Left lung (tissue), 14 donors: ENCODE measurements at places on chromosomes 7 and 10. TPM values are rescaled to one million over a fixed set of nuclear protein-coding genes. Genes with fewer than 3 reads are reported as not detected.
A peak's percentile ranks its signal among the peaks of the same experiment; 100 is the strongest.

- DNase-seq = no peak
- no peaks in the 10 kb centered on the region for H3K36me3 ChIP-seq
- peak overlapping the region; percentile 66 for H3K27ac ChIP-seq
- H3K4me1 ChIP-seq = no peaks in the 10 kb centered on the region
Observed at GRCh38 chr7:64686493-64687184, 20.7 kb downstream of the ZNF107 start.

- H3K4me3 ChIP-seq = peak overlapping the region; percentile 24
- no peaks in the 10 kb centered on the region for H3K27me3 ChIP-seq
- H3K36me3 ChIP-seq = no peaks in the 10 kb centered on the region
- peaks cover 53% of the 10 kb centered on the region for H3K4me1 ChIP-seq
- DNase-seq = peak; percentile 32
Observed at GRCh38 chr7:38311329-38311937, 38.0 kb upstream of the TARP start.

- H3K4me3 ChIP-seq = no peak overlapping the region
- H3K36me3 ChIP-seq = no peaks in the 10 kb centered on the region
Observed at GRCh38 chr10:121351540-121351939, 246.7 kb downstream of the FGFR2 start.

GRCh38 chr10:133356549-133357284, 1.1 kb downstream of the FUOM start:
- H3K27ac ChIP-seq = no peak overlapping the region
- peak overlapping the region; percentile 55 for H3K4me3 ChIP-seq
- peaks cover 11% of the 10 kb centered on the region for H3K36me3 ChIP-seq
- peaks cover 15% of the 10 kb centered on the region for H3K4me1 ChIP-seq
- DNase-seq = no peak

- no peaks in the 10 kb centered on the region for H3K4me1 ChIP-seq
- no peak overlapping the region for H3K27ac ChIP-seq
- peaks cover 99% of the 10 kb centered on the region for H3K36me3 ChIP-seq
- no peaks in the 10 kb centered on the region for H3K27me3 ChIP-seq
- DNase-seq = no peak
- no peak overlapping the region for H3K4me3 ChIP-seq
Observed at GRCh38 chr7:107186240-107186639, 17.4 kb downstream of the HBP1 start.

DNA sequence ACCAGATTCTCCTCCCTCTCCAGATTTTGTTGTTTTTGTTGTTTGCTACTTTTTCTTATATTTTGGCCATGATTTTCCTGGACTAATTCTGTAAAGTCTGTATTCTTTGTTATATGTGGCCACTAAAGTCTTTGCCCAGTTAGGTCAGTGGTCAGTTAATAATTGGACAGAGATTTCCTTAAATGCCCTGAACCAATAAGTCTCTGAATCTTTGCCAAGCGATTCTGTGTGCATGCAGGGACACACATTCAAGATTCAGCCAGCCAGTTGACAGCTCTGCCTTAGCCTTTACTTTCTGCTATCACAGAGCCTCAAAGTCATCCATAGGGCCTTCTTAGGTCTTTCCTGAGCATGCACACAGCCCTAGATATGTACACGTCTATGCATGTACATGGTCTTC, 11.0 kb upstream of the COL17A1 start:
- H3K4me3 ChIP-seq = no peak overlapping the region
- H3K27ac ChIP-seq = no peak overlapping the region
- H3K27me3 ChIP-seq = no peaks in the 10 kb centered on the region
- H3K36me3 ChIP-seq = no peaks in the 10 kb centered on the region

- H3K27ac ChIP-seq = no peak overlapping the region
- no peak for DNase-seq
- no peaks in the 10 kb centered on the region for H3K27me3 ChIP-seq
- no peak overlapping the region for H3K4me3 ChIP-seq
Observed at GRCh38 chr10:53534428-53534827, 761.8 kb upstream of the MBL2 start.

DNA sequence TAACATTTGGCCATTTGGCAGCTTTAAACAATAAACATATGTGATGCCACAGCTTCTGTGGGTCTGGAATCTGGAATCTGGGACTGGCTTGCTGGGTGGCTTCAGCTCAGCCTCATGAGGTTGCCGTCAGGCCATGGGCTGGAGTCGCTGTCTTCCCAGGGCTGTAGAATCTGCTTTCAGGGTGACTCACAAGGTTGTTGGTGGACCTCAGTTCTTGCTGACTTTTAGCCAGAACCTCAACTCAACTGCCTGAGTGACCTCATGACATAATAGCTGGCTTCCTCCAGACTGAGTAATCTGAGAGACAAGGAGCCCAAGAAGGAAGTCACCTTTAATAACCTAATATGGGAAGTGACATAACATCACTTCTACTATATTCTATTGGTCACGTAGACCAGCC, 44.6 kb upstream of the TSPAN13 start:
- H3K27ac ChIP-seq = no peak overlapping the region
- H3K36me3 ChIP-seq = peaks cover 24% of the 10 kb centered on the region
- H3K4me1 ChIP-seq = no peaks in the 10 kb centered on the region
- no peak for DNase-seq
- no peaks in the 10 kb centered on the region for H3K27me3 ChIP-seq

- H3K36me3 ChIP-seq = no peaks in the 10 kb centered on the region
- H3K27me3 ChIP-seq = no peaks in the 10 kb centered on the region
- DNase-seq = peak; percentile 90
- H3K27ac ChIP-seq = peak overlapping the region; percentile 83
Observed at GRCh38 chr7:105678811-105679495, 97.7 kb upstream of the EFCAB10 start.

DNA sequence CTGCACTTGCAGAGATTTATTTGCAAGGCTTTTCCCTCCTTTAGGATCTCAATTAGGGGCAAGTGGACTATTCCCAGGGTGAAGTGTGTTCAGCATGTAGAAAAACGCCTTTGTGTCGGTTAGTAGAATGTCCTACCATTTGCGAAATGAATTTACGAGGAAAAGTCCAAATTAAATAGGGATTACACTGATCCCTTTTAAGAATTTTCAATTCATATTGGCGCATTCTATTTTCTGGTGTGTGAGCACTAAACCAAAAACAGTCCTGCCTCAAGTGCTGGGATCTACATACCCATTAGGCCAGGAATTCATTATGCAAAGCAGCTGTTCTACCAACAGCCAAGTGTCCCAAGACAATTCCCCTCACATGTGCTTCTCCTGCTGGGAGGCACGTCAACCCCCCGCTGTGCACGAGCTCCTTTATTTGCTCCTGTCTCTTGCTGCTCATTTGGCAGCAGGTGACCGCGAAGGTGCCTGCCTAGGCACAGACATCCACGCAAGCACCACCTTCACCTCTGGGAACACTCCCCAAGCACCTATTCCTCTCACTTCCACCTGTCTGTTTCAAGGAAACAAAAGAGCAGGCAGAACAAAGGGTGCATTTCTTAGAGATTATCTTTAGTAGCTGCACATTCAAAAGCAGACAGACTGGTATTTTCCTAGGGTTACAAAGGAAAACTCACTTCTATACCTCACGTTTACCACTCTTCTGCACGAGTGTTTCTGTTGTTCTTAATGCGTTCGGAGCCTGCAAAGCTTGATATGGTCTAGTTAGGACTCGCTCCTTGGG, 134.6 kb upstream of the FGFR2 start:
- no peak overlapping the region for H3K27ac ChIP-seq
- H3K4me3 ChIP-seq = no peak overlapping the region
- DNase-seq = no peak
- peaks cover 3% of the 10 kb centered on the region for H3K4me1 ChIP-seq
- no peaks in the 10 kb centered on the region for H3K36me3 ChIP-seq
- peaks cover 4% of the 10 kb centered on the region for H3K27me3 ChIP-seq

- no peaks in the 10 kb centered on the region for H3K27me3 ChIP-seq
- DNase-seq = no peak
- H3K4me1 ChIP-seq = no peaks in the 10 kb centered on the region
Observed at GRCh38 chr7:31419505-31420055, 79.1 kb upstream of the NEUROD6 start.

- H3K4me1 ChIP-seq = no peaks in the 10 kb centered on the region
- DNase-seq = no peak
- H3K27me3 ChIP-seq = no peaks in the 10 kb centered on the region
- H3K4me3 ChIP-seq = no peak overlapping the region
- H3K27ac ChIP-seq = no peak overlapping the region
- H3K36me3 ChIP-seq = no peaks in the 10 kb centered on the region
Observed at GRCh38 chr7:125184801-125185200, 255.2 kb upstream of the POT1 start.

GRCh38 chr7:44305564-44306507, 19.6 kb downstream of the CAMK2B start:
- no peak overlapping the region for H3K27ac ChIP-seq
- DNase-seq = no peak
- no peak overlapping the region for H3K4me3 ChIP-seq
- H3K36me3 ChIP-seq = no peaks in the 10 kb centered on the region
- H3K27me3 ChIP-seq = peaks cover 30% of the 10 kb centered on the region

DNA sequence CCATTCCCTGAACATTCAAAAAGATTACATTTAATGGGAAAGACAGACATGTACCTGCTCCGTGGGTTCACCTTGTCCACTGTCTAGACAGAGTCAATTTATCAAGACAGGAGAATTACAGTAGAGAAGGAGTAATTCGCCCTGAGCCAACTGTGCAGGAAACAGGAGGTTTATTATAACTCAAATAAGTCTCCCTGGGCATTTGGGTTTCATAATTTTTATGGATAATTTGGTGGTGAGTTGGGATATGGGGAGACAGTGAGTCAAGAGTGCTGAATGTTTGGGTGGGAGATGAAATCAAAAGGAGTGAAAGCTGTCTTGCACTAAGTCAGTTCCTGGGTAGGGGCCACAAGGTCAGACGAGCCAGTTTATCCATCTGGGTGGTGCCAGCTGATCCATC, 165.9 kb upstream of the NAMPT start:
- H3K4me3 ChIP-seq = no peak overlapping the region
- no peaks in the 10 kb centered on the region for H3K36me3 ChIP-seq
- H3K27ac ChIP-seq = no peak overlapping the region
- H3K4me1 ChIP-seq = peaks cover 5% of the 10 kb centered on the region
- no peak for DNase-seq

DNA sequence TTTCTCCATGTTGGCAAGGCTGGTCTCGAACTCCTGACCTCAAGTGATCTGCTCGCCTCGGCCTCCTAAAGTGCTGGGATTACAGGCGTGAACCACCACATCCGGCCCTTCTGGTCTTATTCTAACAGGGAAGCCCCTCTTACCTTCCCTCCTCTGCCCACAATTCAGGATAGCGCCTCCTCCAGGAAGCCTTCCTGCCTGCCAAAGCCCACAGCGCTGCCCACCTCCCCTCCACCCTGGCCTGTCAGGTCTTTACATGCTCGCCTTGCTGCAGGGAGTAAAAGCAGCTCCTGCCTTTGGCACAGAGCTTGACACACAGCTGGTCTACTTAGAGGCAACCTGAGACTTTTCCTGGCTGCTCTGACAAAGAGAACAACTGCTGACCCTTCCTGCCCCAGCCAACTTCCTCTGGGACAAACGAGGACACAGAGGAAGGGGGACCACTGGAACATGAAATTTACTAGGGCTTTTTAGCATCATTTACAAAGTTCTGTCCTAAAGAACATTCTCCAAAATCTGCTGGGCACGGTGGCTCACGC, 13.2 kb downstream of the MLXIPL start:
- H3K27ac ChIP-seq = no peak overlapping the region
- no peak for DNase-seq
- no peaks in the 10 kb centered on the region for H3K27me3 ChIP-seq
- H3K4me1 ChIP-seq = peaks cover 8% of the 10 kb centered on the region

DNA sequence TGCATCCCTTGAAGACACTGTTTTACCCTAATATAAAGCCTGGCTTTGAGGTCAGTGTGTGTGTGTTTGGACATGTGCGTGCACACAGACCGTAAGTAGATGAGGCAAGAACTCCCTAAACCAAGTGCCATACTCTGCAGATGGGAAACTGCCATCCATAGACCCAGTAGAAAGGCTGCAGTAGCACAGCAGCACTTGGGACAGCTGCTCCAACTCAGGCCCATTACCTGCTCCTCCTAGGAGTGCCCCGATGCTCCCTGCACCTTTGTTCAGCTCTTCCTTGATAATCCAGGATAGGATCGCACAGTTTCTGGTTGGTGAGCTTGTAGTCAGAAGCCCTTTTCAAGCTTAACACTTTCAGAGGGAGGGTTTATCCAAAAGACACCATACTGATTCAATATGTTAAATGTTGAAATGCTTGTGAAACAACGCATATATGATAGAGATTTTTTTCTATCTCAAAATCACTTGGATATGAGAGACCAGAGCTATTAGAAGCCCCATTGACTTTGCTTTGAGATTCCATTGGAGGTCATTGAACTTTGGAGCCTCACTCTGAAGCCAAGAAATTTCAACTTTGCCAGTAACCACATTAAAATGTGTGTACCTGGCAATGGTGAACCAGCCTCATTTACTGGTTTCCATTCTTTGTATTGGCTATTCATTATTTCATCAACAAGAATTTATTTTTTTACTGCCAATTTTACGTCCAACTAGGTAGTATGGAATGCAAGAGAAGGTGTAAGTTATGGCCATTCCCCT, 757.0 kb upstream of the GALNT17 start:
- no peak overlapping the region for H3K4me3 ChIP-seq
- no peak overlapping the region for H3K27ac ChIP-seq
- H3K4me1 ChIP-seq = no peaks in the 10 kb centered on the region

GRCh38 chr7:66859794-66860645, 61.0 kb upstream of the TMEM248 start:
- DNase-seq = no peak
- H3K4me1 ChIP-seq = no peaks in the 10 kb centered on the region
- H3K36me3 ChIP-seq = peaks cover 32% of the 10 kb centered on the region

- peaks cover 7% of the 10 kb centered on the region for H3K4me1 ChIP-seq
- H3K36me3 ChIP-seq = no peaks in the 10 kb centered on the region
- no peak overlapping the region for H3K4me3 ChIP-seq
- H3K27ac ChIP-seq = peak overlapping the region; percentile 69
Observed at GRCh38 chr10:21363731-21364104, 161.8 kb downstream of the SKIDA1 start.

- no peak for DNase-seq
- no peaks in the 10 kb centered on the region for H3K27me3 ChIP-seq
- no peaks in the 10 kb centered on the region for H3K4me1 ChIP-seq
- H3K4me3 ChIP-seq = no peak overlapping the region
- no peaks in the 10 kb centered on the region for H3K36me3 ChIP-seq
Observed at GRCh38 chr7:3338161-3338560, 37.1 kb downstream of the SDK1 start.

Gene ADRB1
- total RNA-seq = 11.7 TPM

Gene PYROXD2
- 8.2 TPM for total RNA-seq

Gene PRPS1L1
- not detected for total RNA-seq

Gene COL1A2
- total RNA-seq = 859 TPM

Gene PDE6C
- not detected for total RNA-seq

Gene ODAD2
- 2.8 TPM for total RNA-seq
